ENCODE measurements at places on chromosomes 7 and 10.

GRCh38 chr7:102914585-102914984, 1.8 kb downstream of the LRRC17 start:
- DNase-seq = peak; percentile 29

DNA sequence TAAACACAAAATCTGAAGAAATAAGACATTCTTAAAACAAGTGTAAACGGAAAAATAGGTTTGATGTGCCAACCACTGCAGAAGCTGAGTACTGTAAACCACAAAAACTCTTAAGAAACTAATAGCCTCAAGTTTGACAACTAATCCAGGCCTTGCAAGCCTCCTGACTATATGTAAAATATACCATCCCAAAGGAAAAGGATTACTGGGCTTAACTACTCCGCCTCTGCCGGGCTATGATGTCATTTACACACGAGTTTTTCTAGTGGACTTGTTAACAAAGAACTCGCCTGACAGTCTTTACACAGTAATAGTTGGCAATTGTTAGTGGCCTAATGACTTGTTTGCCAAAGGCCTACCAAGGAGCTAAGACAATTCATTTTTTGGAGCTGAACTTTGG, 2.1 kb downstream of the KIF5B start:
- peak; percentile 22 for DNase-seq

GRCh38 chr10:79378383-79378646, 31.0 kb downstream of the PPIF start:
- DNase-seq = no peak

DNA sequence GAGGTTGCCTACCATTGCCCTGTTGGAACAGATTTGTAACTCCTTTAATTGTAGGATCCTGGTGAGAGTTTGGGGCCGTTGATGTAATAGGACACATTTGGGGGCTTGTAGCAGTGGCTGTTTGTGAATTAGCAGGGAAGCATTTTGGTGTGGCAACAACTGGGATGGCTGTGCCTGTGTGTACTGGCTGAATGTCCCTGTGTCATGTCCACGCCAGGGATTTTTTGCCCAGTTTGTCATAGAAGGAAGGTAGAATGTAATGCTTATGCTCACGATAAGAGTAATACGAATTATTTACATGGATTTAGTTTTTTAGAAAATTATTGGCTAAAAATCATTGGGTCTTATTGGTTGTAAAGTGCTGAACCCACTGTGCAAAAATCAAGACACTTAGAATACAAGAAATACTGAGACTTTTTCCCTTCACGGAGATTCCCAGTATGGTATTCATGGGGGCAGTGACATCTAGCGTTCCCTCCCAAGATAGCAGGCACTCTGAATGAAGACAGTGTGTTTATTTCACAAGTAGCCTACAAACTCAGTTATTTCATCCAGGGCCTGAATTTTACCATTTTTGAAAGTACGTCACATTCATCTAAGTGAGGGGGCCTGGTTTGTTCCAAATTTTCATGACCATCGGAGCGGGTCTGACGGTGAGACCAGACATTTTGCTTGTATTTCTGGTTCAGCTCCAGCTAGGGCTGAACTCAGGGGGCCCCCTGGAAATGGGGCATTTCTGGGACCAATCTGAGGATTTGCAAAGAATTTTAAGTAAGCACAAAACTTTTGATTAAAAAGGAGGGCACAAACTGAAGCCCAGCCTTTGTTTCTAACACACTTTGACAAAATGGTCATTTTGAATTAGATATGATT, 74.7 kb downstream of the CACNB2 start:
- DNase-seq = peak; percentile 71

DNA sequence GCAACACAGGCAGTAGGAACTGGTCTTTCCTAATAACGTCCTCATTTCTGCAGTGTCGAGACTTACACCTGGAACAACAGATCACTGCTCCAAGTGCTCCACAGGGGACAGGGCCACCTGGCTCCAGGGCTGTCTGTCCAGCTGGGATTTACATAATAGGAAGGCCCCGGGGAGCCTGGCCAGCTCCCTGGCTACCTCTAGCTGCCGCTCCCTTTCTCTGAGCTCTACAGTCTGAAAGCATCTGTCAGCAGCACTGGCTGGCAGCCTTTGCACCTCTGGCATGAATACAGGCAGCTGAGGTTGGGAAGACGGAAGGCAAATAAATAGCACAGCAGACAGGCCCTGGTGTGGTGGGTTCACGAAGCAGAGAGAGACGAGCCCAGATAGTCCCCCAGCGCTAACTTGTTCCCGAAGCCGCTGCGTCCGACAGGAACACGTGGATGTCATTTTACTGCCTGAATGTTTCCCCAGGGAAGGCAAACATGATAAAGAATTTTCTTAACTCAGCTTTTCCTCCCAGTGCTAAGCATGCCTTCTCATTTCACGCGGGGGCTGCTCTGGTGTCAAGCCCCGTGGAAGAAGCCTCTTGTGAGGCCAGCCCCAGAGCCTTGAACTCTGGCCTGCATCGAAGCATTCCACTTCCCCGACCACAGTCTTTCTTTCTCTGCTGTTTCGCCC, 105.4 kb downstream of the ITIH5 start:
- DNase-seq = peak; percentile 58

DNA sequence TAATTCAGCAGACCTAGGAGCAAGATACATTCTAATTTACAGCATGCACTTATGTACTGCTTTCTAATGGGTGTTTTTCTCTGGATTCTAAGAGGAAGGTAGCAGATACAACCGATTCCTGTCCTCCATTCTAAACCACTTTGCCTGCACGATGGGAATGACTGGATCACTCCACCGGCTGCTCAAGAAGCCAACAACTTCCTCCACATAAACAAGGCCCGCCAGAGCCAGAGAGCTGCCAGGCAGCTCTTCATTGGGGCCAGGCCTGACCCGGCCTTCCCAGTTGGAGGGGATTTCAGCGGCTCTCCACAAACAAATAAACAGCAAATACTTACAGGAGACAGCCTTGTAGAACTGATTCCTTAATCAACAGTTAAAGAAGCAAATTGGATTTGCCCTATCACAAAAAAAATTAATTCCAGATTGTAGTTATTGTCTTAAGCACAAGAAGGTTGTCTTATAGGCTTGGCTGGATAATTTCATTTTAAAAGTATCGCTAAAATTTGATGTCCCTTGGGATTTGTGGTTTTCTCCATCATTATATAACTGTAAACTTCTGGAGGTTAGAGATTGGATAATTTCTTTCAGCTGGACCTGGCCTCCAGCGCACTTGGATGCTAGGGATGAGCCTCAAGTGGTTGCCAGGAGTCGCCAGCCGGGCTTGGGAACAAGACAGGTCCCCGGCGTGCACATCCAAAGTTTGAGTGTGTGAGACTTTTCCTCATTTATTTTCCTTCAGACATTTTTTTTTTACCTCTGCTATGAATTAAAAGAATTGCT, 20.9 kb downstream of the EBF3 start:
- no peak for DNase-seq

- no peak for DNase-seq
These were observed 409 bp downstream of the DNMBP start for GRCh38 chr10:100009283-100009792.
